ENCODE measurements at places on chromosomes 3 and 15.

DNA sequence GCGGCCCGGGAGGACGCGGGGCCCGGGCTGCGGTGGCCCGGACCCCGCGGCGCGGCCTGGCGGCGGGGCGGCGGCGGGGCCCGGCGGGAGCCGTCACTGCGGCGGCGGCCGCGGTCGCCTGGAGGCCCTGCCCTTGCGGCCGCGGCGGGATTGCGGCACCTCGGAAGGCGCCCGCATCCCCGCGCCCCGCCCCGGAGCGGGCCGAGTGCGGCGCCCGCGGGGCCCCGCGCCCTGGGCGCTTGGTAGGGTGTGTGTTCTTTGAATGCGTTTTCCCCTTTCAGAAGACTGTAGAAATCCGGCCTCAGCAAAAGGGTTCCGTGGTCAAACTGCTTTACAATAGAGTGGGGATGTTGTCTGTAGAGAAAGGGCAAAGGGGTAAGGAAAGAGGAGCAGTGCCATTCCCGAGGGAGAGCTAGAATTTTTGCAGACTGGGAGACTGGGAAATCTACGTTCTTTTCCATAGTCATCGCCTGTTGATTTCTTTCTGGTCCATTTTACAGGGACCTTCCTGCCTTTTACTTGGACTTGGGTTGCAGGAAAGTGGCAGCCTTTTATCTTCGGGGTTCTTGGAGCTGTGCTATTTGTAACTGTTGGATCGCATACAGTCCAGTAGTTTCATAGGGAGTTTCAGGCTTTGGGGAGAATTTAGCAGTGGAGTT lies 630 bp downstream of the SNRK start:
- no peak for DNase-seq

DNA sequence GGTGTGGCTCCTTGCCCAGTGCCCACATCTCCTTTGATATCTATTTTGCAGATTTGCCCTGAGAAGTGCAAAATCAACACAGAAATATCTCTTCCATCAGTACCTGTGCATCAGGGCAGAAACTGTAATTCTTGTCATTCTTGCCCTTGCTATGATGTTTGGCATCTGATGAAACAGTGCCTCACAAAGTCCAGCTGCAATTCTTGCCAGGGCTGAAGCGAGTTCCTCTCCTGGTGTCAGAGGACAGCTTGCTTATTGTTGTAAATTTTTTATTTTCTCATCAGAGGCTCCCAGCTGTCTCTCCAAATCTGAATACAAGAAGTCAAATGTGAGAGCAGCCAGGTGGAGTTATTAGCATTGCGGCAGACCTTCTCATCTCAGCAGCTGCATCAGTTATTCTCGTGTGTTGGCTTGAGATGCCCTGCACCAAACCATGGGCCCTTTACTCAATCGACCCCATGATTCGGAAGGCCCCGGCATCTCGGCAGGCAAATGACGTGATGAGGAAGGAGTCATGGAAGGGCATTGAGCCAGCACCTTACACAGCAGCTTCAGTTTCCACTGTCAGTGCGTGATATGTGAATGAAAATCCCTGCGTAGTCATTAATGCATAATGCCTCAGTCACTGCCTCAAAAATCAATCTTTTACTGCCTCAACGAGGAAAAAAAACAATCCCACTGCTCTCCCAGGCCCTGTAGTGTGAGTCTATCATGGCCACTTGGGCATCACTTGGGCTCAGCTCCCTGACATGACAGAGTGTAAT lies 93.4 kb downstream of the CCNL1 start:
- DNase-seq = no peak

DNA sequence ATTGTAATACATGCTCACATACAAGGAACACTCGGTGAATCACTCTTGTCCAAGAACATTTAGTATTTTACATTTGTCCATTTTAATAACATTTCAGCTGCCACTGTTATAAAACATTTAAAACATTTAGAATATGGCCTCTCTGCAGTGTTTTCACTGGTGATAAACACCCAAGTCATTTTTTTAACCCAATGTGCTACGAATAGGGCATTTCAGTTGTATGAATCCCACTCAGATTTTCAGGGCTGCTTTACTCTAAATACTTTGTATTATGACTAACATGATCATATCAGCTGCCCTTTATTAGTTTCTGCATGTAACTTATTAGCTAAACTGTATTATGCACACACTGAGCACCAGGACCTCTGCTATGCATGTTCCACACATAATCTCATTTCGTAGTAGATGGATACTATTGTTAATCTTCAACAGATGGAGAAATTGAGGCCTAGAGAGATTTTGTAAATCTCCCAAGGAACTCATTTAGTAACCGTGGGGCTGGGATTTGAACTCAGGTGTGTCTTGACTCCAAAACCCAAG lies 148.6 kb upstream of the CDIN1 start:
- DNase-seq = no peak

- no peak for DNase-seq
These were observed 15.7 kb downstream of the GAP43 start for GRCh38 chr3:115638991-115639390.

- DNase-seq = no peak
These were observed 11.0 kb upstream of the PLXNA1 start for GRCh38 chr3:126971891-126972351.

- no peak for DNase-seq
These were observed 1.2 kb upstream of the UBP1 start for GRCh38 chr3:33441225-33441976.

DNA sequence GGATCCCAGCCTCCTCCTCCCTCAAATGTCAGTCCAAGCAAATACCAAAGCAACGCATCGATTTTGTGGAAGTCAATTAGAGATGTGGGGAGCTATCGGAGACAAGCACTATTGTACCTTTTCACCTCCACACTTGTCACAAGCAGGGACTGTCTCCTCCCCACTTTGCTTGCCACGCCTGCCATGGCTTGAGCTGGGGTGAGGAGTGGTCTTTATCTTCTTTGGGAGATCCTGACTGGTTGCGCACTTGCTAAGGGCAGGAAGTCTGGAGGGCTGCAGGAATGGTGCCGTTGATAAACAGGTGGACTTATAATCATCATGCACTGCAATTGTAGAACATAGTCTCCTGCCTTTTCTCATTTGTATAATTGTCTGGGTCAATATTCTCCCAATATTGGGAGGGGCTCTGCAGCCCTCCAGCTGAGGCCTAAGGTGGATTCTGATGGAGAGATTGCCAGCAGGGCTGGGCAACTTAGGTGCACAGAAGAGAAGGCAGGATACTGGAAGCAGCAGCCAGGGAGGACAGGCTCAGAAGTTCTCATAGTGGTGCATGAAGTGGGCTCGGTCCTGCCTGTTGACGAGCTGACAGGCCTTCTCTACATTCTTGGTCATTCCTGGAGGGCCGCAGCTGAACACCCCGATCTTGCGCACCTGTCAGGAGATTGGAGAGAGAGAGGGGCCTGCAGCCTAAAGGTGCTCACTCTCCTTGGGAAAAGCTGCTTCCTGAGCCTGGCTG lies 20.2 kb downstream of the DUOX2 start:
- no peak for DNase-seq

- DNase-seq = peak; percentile 92
These were observed 256.0 kb downstream of the CNTN4 start for GRCh38 chr3:2354702-2355101.

DNA sequence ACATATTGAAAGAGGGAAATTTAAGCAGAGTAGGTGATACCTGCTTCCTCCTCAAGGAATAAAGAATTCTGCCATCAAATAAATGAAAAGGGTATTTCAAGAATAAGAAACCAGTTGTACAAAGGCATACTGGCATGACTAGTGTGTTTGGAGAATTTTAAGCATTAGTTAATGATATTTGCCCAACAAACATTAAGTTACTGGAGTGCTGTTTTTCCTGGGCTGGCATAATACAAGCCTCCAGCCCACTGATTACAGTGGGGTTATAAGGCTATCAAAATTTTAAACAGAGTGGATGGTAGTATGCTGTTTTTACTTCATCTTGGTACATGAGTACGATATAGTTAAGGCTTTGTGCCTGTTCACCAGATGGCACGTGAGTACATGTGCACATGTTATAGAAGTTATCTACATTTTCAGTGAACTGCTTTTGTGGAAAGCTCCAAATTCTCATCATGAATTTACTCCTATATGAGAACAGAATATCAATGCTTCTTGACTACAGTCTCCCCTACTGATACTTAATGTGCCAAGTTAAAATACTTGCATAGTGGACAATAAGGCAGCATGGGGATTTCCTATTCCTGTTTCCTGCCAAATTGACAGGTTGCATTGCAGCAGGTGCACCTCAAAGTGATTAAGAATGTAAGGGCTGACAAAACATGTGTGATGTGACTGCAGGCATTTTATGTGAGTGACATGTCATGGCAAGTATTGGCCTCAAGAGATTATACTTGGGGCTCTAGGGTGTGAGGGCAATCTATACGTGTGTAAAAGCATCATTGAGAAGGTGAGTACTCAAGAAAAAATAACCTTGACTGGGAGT lies 14.9 kb downstream of the NAALADL2 start:
- DNase-seq = no peak

- DNase-seq = no peak
These were observed 48.7 kb downstream of the BSN start for GRCh38 chr3:49602877-49603411.

GRCh38 chr15:45343258-45343860 lies 35.0 kb downstream of the GATM start:
- no peak for DNase-seq

- DNase-seq = no peak
These were observed 133.5 kb downstream of the WNT7A start for GRCh38 chr3:13746385-13746784.

DNA sequence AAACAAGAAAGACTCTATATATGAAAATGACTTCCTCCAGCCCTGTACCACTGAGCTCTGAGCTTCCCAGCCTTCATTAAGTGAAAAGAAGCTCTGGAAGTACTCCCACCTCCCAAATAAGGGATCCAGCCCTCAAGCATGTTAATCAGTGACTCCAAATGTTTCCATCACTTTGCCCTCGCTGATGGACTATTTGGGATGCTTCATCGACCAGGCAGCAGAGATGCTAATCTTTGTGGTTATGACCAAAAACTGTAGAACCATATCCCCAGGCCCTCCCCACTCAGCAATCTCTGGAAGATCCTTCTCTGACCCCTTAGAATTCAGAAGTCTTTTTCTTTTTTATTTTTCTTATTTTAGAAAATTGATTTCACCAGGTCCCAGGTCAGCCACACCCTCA lies 2.3 kb upstream of the CTDSPL start:
- no peak for DNase-seq

DNA sequence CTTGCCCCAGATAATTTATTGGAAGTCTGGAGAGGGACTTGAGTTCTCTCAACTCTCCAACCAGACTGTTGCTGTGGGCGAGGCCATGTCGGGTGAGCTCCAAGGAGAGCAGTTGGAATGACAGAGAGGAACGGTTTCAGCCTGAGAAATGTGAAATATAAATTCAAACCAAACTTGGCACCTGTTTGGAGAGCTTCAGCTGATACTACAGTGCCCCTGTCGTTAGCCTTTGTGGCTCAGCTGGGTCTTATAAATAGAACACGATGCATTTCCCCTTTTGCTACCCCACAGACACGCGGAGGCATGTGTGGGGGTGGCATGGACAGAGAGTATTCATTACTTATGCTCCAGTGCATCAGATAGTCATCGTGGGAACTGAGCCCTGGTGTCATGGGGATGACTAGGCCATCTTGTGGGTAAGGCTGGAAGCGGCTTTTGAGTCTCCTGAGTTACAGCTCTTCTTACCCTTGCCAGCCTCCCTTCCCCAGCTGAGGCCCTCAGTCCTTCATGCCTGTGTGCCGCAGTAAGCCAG lies 15.6 kb downstream of the SMAD3 start:
- no peak for DNase-seq

- no peak for DNase-seq
These were observed 124.7 kb upstream of the NANOGP8 start for GRCh38 chr15:35209838-35210237.

DNA sequence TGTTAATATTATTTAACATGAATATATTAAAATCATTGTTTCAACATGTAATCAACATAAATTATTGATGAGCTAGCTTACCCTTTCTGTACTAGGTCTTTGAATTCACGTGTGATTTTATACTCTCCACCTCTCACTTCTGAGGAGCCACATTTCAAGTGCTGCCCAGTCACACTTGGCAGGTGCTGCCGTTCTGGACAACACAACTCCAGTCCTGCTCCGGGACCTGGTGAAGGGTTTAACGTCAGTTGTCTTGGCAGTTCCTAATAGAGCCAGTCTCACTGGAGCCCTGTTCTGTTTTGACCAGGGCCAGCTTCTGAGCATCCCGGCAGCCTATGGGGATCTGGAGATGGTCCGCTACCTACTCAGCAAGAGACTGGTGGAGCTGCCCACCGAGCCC lies 64.1 kb downstream of the LRRK1 start:
- no peak for DNase-seq

GRCh38 chr3:71601811-71602210 lies 18.3 kb upstream of the FOXP1 start:
- DNase-seq = no peak

- DNase-seq = no peak
These were observed 105.4 kb upstream of the TNIK start for GRCh38 chr3:171565481-171566058.

DNA sequence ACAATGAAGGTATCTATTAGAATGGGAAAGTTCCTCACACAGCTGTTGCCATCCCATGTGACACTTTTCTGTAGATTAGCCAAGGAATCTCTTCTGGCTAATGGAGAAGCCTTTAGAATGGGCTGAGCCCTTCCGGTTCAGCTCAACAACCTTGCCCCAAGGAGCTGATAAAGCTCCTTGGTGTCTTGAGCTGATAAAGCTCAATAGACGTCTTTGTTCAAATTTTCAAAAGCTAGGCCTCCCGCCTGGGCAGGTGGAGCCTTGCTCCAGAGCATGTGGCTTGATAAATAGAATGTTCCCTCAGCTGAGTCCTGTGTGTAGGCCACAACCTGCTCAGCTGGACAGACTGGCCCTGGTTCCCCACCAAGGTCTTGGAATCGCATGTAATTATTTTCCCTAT lies 7.2 kb upstream of the BNIP2 start:
- DNase-seq = peak; percentile 59

- peak; percentile 74 for DNase-seq
These were observed 45.6 kb upstream of the TFRC start for GRCh38 chr3:196127308-196128040.

- no peak for DNase-seq
These were observed 33.2 kb downstream of the ABHD2 start for GRCh38 chr15:89121414-89121813.

All from islet precursor cell (in vitro differentiated cells).